ENCODE measurements at places on chromosomes 11 and 22.

DNA sequence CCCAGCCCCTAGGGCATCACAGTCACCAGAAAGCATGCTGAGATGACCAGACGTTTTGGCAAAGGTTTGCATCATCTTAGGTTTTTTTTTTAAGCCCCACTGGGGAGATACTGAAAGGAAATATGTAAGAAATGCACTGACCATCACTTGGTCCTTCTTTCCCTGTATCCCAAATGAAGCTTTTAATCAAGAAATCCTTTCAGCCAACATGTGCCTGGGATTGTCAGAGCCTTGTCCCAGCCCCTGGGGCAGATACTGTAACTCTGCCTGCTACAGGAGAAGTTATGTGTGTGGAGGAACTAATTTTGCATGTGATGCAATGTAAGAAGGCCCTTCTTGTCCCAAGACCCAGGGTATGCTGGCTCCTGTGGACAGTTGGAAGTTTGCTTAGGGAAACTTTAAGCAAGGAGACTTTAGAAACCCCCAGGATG lies 65.6 kb downstream of the PPFIBP2 start:
- no peak for DNase-seq

- DNase-seq: peak; percentile 61
Measured at GRCh38 chr22:26656891-26657851, at the start of gene MIAT. Gene MIAT, plus strand, starts transcription at chr22:26657588.

DNA sequence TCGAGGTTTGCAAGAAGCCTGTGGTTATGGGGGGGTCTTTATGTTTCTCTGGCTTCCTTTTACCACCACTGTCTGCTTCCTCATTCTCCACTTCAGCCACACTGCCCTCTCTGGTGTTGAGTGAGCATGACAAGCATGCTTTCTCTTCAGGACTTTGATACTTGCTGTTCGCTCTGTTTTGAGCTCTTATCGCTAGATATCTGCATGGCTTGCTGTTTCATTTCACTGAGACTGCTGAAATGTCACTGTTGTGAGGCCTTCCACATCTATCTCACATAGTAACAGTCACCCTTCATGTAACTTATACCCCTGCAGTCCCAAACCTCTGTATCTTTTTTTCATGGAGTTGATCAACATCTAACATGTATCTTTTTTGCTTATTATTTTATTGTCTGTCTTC lies 59.8 kb downstream of the TMEM135 start:
- DNase-seq: no peak

DNA sequence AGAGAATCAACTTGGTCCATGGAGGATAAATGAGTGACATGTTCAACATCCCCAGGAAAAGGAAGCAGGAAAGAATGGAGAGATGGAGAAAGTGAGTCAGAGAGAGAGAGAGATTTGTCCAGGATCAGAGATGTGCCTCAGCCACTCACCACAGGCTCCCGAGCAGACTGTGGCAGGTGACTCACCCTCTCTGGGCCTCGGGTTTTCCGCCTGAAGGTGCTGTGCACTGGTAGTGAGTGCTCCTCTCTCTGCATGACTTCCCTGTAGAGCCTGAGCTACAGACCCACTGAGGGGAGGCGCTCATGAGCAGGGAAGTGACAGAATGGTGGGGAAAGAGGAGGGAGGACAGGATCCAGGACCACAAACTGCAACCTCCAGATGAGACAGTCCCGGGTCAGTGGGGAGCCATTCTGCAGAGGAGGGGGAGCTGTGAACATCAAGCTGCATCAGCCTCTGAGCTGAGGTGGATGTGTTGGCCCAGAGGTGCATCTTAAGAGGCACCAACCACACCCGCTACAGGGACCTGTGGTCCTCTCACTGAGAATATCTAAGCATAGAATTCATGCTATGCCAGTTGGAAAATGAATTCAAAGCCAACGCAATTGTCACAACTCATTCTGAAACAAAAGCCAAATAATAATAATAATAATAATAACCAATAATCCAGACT lies 433.4 kb downstream of the BRD1 start:
- DNase-seq: no peak

GRCh38 chr11:72475381-72475780 lies 41.0 kb upstream of the CLPB start:
- no peak for DNase-seq

DNA sequence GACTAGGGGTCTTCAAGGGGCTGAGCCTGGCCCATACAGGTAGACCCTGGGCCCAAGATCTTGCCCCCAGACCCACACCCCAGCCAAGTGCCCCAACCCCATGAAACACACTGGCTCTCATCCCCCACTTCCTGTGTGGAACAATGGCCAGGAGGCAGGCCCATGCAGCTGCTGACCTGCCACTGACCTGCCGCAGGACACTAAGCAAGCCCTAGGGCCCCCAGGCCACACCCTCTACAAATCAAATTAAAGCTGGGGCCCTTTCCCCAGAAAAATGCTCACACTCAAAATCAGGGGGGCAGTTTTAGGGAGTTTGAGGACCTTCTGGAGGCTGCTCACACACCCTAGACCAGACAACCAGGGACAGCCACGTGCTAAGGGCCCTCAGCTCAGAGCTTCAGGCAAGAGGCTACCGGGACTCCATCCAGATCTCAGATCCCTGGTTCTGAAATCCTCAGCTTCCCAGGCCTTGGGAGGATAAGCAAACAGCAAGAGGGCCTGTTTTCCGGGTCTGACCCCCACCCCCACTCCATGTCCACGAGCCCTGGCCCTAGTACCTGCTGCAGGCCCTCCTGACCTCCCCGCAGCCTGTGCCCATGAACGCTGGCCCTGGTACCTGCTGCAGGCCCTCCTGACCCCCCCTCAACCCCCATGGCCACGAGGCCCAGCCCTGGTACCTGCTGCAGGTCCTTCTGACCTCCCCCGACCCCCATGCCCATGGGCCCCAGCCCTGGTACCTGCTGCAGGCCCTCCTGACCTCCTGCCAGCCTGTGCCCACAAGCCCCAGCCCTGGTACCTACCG lies 10.0 kb downstream of the CARD10 start:
- DNase-seq: no peak

DNA sequence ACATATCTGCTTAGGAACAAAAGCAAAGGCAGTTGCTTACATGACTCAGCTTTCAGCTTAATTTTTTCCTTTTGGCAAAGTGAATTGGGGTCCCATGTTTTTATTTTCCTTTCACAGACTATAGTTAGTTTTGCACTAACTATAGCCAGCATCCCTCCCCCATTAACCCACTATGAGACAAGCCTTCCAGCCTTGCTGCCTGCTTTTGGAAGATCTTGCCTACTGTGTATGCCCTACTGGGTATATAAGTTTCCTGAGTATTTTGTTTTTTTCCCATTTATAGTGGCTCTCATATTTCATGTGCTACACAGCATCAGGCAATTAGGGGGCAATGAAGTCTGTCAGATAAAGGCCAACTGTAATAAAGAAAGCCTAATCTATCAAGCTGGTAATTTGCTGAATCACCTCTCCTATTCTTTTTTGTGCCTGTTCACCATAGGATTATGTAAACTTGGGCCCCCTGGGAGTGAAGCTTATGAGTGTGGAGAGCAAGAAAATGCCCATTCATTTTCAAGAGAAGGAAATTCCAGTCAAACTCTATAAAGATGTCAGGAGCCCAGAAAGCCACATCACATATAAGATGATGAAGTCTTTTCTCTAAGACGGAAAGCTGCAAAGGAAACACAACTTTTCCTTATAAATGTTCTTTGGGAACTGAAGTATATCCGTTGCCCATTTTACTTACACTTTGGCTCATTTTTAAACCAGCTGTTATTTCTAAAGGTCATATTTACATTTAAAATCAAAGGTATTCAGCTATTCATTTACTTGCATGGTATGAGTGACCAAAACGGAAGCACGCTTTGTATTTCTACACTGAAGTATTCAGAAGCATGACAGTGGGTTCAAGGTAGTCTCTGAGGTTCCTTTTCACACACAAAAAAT lies 64.0 kb downstream of the CCDC83 start:
- DNase-seq: no peak

DNA sequence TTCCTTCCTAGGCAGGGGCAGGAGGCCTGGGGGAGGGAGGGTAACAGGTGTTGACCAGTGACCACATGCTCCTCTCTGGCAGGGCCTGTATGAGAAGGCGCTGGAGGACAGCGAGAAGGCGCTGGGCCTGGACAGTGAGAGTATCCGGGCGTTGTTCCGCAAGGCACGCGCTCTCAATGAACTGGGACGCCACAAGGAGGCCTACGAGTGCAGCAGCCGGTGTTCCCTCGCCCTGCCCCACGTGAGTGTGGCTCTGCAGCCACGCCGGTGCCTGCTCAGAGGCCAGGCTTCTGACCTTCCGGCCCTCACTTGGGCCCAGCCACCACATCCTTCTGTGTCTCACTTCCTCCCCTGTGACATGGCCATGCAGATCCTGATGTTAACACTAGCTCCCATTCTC lies 25.8 kb downstream of the ZC3H7B start:
- no peak for DNase-seq

Data from NCI-H1092 (cell line).